NCI-H1105 treated with DMSO at 0.1 percent for 48 hours (cell line): ENCODE measurements at places on chromosomes 2 and 18.

DNA sequence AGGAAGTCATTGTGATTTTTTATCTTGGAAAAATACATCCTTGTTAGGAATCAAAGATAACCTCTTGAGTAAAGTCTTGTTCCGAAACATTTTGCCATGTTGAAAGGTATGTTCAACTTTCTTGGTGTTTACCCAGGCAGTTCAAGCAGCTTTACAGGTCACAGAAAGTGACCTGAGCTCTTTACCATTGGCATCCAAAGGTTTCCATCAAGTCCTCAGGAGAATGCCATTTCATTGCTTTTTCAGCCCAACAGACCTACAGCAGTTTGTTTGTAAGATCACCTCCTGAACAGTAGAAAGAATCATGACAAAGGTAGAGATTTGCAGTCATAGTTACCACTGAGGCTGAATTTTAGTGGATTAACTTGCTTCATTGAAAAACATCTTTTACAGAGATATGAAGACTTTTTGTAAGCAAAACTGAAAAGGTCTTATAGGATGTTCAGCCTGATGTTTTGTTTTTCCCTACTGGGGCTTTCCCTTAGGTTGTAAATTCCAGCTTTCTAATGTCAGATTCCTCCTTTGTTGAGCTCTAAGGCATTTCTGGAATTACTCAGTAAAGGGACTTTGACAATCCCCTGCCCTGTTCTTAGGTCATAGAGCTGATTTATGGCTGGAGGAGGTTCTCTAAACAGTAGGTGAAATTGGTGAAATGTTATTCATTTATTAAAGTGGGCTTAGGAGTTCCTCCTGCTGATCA, 236.8 kb upstream of the RBMS1 start:
- DNase-seq: no peak

- DNase-seq: no peak
Measured at GRCh38 chr2:73006969-73007710, 64.4 kb downstream of the SFXN5 start.

DNA sequence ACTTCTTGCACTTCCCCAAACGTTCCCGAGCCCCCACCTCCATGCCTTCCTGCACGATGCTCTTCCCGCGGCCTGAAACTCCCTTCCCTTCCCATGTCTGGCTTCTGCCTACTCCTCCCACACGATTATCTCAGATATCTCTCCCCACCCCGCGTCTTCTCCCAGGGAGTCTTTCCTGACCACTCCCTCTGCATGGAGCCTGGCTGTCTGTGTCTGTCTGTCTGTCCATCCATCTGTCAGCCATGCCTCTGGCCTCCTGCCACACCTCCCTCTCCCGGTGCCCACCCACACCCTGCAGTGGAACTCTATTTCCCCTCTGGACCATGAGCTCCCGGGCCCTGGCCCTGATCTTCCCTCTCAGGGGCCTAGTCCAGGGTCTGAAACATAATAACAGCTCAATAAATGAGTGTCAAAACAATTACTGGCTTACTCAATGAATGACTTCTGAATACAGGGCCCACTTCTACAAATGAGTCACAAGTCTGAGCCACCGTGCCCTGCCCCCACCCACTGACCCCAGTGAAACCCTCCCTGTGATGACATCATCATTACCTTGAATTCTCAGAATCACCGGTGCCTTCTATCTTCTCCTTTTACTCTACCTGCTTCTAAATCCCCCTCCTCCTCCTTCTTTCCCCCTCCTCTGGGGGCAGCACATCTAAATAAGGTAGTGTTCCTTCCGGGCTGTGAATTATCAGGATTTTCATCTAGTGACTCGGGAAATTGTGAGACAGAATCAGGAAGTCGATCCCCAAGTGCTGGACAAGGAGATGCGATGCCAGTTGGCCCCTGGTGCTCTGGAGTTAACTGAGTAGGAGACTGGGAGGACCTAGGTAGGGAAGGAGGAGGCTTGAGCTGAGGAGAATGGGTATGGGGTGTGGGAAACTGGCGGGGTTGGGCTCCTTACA, 46.1 kb upstream of the PLB1 start:
- DNase-seq: no peak

DNA sequence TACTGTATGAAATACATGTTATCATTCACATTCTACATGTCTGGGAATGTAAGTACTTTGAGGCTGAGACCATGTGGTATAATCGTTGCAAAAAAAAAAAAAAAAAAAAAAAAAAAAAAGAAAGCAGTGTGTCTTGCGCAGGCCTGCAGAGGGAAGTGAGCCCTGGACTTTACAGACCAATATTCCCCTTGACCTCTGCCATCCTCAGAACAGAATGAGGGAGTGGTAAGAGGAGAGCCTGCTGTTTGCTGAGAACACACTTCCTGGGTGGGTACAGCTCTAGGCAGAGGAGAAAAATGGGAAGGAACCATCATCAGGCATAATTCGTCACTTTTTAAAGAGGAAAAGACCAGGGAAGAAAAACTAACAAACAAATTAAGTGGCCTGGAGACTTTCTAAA, 28.8 kb upstream of the TBC1D8 start:
- no peak for DNase-seq

DNA sequence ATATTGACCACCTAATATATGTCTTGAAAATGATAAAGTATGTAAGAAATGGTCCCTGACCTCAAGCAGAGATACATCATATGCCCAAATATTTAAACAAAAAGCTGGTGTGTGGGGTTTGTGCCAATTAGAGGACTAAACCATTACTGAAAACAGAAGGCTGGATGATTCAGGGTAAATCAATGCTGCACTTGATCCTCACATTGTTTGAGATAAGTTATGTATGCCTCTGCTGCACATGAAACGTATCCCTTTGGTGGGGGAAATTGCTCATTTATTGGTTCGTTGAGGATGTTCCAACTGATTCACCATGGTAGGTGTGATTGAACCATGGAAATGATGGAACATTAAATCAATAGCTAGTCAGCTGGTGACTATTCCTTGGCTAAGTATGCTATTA, 24.7 kb upstream of the DARS1 start:
- DNase-seq: no peak

DNA sequence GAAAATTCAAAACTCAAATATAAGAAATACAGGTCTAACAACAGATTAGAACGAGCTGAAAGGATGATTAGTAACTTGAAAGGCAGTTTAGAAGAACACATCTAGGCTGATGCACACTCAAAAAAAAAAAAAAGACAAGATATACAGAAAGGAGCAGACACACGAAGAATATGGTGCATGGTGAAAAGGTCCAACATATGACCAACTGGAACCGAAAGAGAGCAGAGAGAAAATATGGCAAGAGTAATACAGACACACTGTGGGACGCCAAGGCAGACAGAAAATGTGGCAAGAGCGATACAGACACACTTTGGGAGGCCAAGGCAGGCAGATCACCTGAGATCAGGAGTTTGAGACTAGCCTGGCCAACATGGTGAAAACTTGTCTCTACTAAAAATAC, 39.8 kb downstream of the NDUFA10 start:
- DNase-seq: no peak

- no peak for DNase-seq
Measured at GRCh38 chr18:66937546-66937945, 333.7 kb upstream of the CDH19 start.

- peak; percentile 17 for DNase-seq
Measured at GRCh38 chr2:227376656-227377396, 2.3 kb downstream of the TM4SF20 start.

- DNase-seq: no peak
Measured at GRCh38 chr2:178230396-178230795, 36.1 kb downstream of the OSBPL6 start.

GRCh38 chr2:4914036-4914435, 778.1 kb upstream of the SOX11 start:
- no peak for DNase-seq
